CD8-positive, alpha-beta T cell (primary cell): ENCODE measurements at places on chromosomes 11 and 22.
A peak's percentile ranks its signal among the peaks of the same experiment; 100 is the strongest.

DNA sequence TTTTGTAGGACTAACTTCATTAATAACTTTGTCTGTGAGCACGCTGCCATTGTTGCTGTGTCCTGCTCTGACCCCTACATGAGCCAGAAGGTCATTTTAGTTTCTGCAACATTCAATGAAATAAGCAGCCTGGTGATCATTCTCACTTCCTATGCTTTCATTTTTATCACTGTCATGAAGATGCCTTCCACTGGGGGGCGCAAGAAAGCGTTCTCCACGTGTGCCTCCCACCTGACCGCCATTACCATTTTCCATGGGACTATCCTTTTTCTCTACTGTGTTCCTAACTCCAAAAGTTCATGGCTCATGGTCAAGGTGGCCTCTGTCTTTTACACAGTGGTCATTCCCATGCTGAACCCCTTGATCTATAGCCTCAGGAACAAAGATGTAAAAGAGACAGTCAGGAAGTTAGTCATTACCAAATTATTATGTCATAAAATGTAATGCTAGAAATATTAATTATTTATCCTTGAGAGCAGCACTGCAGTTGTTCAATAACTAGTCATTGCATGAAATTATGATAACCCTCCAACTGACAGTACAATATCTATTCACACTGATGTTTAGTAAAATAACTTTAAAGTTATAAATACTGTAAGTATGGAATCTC lies 46.4 kb upstream of the OR5D13 start:
- no peak for DNase-seq

DNA sequence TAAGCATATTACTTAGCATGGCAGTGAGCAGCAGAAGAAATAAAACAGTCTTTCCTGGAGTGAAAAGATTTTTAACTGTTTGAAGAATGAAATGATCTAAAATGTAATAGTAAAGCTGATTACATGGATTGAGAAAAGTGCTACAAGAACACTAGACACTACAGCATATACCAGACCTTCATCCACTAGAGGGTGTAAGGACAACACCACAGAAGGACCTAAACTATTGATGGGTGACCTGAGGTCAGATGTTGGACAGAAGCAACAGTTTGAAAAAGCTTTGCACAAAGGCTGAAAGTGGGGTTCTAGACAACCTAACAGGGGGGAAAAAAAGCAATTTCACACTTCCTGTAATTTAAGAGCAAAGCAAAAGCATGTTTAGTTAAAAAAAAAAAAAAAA lies 97.7 kb downstream of the RBFOX2 start:
- DNase-seq = peak; percentile 6

GRCh38 chr11:72309641-72310040 lies 65.7 kb upstream of the PHOX2A start:
- no peak for DNase-seq

GRCh38 chr11:103609117-103610066 lies 427.0 kb upstream of the DDI1 start:
- no peak for DNase-seq

GRCh38 chr22:25131198-25131887 lies 68.3 kb upstream of the CRYBB3 start:
- DNase-seq = no peak

DNA sequence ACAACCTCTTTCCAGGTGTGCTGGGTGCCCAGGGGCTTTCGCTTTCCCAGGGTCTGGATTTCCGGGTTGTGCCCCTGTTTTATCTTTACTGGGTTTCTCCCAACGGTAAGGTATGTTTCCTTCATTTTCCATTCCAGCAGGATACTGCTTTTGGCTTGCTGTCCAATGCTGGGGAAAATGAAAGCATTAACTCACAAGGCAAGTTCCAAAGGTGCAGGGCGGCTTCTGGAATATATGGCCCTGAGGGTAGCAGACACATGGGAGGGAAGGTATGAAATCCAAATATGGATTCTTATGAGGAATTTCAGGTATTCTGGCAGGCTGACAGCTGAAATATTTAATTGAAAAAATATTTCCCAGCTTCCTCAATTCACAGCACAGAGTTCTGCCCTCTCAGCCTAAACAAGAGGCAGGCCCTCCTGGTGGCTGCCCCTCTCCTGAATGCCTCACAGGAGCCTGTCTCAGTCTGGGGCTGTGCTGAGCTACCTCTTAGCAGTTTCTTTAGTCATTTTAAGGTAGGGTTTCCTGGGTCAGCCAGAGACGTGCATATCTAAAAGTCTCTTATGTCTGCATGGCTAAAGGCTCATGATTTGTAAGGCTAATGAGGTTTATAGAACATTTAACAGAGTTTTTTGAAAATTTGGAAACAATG lies 318.6 kb upstream of the B3GAT1 start:
- no peak for DNase-seq

DNA sequence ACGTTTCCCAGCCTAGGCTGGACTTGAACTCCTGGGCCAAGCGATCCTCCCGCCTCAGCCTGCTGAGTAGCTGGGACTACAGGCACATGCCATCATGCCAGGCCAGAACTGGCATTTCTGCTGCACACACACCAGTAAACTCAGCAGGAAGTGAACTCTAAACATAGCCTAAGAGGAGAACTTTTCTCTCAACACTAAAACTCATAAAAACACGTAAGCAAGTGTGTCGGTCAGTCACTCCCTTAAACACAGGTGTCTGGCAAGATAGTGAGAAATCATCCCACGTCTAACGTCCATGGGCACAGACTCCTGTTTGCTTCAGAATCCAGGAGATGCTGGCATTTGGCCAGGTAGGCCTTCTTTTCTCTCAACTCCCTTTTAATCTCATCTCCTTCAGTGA lies 104.8 kb downstream of the RPL27A start:
- no peak for DNase-seq

GRCh38 chr11:13429836-13430235 lies 33.2 kb downstream of the BTBD10 start:
- no peak for DNase-seq

DNA sequence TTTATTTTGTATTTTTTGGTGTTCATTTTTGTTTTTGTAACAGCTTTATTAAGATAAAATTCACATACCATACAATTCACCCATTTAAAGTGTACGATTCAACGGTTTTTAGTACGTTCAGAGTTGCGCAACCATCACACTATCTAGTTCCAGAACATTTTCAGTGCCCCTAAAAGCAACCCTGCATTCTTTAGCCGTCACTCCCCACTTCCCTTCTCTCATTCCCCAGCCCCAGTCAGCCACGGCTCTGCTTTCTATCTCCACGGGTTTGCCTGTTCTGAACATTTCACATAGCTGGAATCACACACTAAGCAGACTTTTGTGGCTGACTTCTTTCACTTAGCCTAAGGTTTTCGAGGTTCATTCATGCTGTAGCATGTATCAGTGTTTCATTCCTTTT lies 9.6 kb upstream of the KCNQ1OT1 start:
- DNase-seq = no peak

- no peak for DNase-seq
Measured at GRCh38 chr22:44623771-44624510, 78.1 kb upstream of the PRR5 start.

DNA sequence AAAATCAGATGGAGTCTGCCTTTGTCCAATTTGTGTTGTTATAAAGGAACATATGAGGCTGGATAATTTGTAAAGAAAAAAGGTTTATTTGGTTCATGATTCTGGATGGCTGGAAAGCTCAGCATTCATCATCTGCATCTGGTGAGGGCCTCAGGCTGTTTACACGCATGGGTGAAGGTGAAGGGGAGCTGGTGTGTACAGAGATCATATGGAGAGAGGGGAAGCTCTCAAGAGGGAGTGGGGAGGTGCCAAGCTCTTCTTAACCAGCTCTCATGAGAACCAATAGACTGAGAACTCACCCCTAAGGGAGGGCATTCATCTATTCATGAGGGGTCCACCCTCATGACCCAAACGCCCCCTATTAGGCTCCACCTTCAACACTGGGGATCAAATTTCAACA lies 40.0 kb downstream of the NEU3 start:
- no peak for DNase-seq

DNA sequence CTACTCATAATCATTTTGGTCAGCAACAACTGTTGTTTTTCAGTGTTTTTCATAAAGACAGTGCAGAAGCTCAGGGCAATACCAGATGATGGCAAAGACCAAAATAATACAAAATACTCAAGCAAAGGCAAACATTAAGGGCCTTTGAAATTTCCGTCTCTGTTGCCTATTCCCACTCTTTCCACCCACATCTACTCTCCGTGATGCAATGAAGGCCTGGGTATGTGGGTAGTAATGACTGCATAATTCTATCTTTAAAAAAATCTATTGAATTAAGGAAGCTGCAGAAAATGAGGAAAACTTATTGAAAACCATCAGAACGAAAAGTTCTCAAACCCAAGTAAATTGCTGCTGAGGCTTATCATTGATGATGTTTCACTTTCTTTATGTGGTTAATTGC lies 203.3 kb downstream of the MAML2 start:
- DNase-seq = no peak

DNA sequence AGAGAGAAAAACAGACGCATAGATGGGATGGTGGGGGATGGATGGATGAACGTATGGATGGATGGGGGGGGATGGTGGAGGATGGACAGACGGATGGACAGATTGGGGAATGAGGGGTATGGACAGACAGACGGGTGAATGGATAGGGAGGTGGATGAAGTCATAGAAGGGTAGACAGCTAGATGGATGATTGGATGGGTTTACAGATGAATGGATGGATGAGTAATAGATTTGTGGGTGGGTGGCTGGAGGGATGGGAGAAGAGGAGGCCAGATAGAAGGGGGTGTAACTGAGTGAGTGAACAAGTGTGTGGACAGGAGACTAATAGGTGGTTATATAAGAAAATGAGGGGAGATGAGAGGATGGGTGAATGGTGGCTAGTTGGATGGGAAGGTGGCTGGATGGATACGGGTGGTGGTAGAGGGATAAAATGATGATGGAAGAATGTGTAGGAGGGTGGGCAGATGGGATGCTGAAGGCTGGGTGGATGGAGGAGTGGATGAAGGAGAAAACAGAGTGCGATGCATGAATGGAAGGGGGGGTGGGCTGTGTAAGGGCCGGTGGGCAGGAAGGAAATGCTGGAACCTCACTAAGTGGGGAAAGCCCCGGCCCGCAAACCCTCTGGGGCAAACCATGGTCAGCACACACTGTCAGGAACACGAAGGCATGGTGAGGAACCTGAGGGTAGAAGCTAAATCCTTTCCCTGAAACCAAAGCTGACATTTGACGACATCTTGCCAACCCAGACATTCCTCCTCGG lies 21.6 kb downstream of the ARVCF start:
- no peak for DNase-seq

GRCh38 chr11:8080069-8080670 lies 841 bp upstream of the TUB start:
- no peak for DNase-seq

- no peak for DNase-seq
Measured at GRCh38 chr11:77079666-77080065, 12.9 kb downstream of the CAPN5 start.

- DNase-seq = no peak
Measured at GRCh38 chr11:8360086-8360828, 96.6 kb upstream of the LMO1 start.

- DNase-seq = no peak
Measured at GRCh38 chr22:29195964-29196666, 9.6 kb upstream of the EMID1 start.
